ENCODE measurements at places on chromosomes 16 and 17.

GRCh38 chr16:22373662-22374310 is 633 bp downstream of the CDR2 start:
- DNase-seq = no peak

DNA sequence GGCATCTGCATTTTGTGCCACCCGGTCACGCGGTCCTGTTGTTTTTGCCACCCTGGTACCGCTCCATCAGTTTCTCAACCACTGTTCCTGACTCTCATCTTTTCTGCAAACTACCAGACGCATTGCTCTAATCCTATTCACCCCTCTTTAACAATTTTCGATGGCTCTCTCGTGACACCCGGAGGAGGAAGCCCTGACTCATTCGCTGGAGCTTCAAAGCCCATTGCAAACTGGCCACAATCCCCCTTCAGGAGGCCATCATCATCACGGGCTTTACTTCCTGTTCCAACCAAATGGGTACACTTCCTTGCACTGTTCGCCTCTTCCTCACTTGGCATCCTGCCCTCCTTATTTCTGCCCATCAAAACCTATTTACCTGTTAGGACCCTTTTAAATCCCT is 155.3 kb downstream of the RGS9 start:
- no peak for DNase-seq

DNA sequence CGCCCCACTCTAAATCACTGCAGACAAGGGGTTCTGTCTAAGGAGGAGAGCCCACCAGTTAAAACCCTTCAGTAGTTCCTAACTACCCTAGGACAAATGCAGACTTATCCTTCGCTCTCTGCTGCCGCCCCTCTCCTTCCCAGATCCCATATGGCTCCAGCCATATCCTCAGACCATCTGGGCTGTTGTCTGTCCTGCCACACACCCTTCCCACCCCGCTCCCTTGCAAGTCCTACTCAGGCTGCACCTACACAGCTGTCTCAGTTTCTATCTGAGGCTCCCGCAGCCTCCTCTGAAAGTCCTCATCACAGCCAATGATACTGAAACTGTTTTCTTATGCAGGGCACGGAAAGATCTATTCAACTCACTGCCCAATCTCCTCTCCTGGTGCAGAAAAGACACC is 720 bp upstream of the BCKDK start:
- peak; percentile 86 for DNase-seq

DNA sequence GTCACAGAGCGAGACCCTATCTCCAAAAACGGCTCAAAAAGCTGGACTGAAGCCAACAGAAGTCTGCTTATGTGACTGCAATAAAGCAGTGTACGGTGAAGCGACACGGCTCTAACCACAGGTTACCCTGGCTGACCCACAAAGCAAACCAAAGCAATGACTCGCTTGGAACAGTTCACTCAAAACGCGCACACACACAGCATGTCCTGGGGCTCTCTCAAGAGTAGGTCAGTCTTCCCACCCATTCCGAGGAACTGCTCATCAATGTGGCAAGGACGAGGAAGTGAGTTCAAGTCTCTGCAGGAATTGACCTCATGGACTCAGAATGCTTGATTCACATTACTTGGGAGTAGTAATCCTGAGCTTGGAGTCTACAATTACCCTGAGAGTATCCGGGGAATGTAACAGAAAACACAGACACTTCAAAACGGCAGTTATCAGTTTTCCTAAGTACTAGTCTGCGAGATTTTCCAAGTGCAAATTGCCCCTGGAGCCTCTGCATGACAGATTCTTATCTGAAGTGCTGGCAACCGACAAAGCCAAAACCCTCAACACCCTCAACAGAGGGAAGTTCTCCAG is 25.4 kb downstream of the PELP1 start:
- no peak for DNase-seq

DNA sequence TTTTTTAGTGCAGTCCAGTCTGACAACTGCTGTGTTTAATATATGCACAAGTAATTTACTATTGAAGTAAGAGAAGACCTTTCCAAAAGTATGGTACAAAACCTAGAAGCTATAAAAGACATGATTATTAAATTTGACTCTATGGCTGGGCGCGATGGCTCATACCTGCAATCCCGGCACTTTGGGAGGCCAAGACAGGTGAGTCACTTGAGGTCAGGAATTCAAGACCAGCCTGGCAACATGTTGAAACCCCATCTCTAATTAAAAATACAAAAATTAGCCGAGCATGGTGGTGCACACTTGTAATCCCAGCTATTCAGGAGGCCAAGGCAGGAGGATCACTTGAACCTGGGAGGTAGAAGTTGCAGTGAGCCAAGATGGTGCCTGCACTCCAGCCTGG is 41.4 kb upstream of the VWA3A start:
- DNase-seq = no peak

- DNase-seq = no peak
Observed at GRCh38 chr17:77724876-77725615, 233.5 kb upstream of the TNRC6C start.

DNA sequence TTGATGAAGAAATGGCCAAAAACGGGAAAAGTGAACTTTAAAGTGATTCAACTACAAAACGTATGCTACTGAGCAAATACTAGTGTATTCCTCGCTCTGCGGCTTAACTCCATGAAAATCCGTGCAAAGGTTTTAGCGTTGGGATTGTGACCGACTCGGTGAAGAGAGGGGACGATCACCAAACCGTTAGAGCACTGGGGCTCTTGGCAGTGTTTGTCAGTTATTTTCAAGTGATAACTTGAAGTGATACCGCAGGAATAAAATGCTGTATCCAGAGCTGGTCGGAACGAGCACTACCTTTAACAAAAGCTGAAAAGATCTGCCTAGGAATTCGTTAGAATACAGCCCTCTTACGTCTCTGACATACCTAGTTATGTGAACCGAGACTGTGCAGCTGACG is 773 bp upstream of the PPM1D start:
- DNase-seq = no peak

DNA sequence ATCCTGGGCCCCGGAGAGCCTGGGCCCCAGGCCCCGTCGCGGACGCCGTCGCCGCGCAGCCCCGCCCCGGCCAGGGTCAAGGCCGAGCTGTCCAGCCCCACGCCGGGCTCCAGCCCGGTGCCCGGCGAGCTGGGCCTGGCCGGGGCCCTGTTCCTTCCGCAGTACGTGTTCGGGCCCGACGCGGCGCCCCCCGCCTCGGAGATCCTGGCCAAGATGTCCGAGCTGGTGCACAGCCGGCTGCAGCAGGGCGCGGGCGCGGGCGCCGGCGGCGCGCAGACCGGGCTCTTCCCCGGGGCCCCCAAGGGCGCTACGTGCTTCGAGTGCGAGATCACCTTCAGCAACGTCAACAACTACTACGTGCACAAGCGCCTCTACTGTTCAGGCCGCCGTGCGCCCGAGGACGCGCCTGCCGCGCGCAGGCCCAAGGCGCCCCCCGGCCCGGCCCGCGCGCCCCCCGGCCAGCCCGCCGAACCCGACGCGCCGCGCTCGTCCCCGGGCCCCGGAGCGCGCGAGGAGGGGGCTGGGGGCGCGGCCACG is 36.8 kb upstream of the ZC3H18 start:
- no peak for DNase-seq

DNA sequence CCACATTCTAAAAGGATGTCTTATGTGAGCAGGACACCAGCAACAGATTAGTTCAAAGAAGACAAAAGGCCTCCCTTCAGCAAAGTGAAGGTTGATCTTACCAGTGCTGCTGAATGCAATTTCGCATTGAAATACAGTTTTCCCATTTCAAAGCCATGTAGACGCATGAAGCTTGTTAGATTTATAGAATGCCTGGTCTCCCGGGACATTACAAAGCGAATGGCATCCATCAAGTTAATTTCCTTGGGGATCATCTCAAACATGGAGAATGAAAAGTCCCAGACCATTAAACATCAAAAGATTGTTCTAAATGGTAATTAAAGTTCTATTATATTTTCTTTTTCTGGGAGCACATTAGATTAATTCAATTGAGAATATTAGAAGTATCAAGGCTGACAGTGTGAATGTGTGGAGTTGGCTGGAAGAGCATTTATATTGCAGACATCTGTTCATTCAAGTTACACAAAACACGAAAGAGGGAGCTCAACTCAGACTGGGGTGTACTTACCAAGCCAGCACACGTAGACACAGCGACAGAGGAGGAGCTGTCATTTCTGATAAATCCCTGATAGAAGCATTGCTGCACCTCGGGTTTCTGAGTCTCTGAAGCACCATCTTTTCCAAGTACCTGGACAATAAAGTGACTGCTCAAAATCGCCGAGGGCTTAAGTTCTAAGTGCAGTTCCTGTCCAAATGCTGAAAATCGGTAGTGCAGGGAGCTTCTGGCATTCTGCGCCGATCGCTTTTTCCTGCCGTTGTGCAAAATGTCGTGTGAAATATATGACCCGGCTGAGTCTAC is 3.8 kb downstream of the ADAMTS18 start:
- no peak for DNase-seq

DNA sequence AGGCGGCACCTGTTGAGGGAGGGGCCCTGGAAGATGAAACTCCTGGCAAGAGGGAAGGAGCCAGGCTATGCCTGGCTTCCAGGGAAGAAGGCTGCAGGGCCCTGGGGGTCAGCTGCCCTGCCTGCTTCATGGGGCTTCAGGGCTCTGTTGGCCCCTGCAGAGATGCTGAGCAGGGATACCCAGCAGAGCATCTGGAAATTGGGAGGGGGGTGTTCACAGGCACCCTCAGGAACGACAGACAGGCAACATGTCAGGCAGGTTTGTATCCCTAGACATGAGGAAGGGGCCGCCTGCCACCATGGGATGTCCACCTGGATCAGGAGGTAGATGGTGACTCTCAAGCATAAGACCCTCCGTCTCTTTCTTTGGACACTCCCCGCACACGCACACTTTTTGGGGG is 13.8 kb upstream of the ZNF423 start:
- DNase-seq = no peak
